ENCODE measurements at places on chromosomes 2 and 18. TPM values are rescaled to one million over a fixed set of nuclear protein-coding genes. Genes with fewer than 3 reads are reported as not detected.

VWA3B gene
- not detected for total RNA-seq

MSGN1 gene
- total RNA-seq: not detected

PDCD1 gene
- not detected for total RNA-seq

GRB14 gene
- 1.5 TPM for total RNA-seq

SP100 gene
- 50.5 TPM for total RNA-seq

GRCh38 chr2:115782286-115782685 lies 1339.8 kb downstream of the DPP10 start:
- DNase-seq: no peak

- DNase-seq: peak; percentile 65
Measured at GRCh38 chr2:42095923-42096408, 48.1 kb downstream of the PKDCC start.

GRCh38 chr18:31719363-31720006 lies 35.1 kb upstream of the B4GALT6 start:
- no peak for DNase-seq

- no peak for DNase-seq
Measured at GRCh38 chr18:62741118-62741566, 25.8 kb downstream of the PHLPP1 start.

GRCh38 chr2:145739681-145740080 lies 1219.8 kb upstream of the ZEB2 start:
- no peak for DNase-seq

GRCh38 chr2:241686324-241686649 lies 328 bp downstream of the DTYMK start:
- DNase-seq: no peak

- DNase-seq: no peak
Measured at GRCh38 chr2:158202161-158202815, 100.6 kb downstream of the UPP2 start.

DNA sequence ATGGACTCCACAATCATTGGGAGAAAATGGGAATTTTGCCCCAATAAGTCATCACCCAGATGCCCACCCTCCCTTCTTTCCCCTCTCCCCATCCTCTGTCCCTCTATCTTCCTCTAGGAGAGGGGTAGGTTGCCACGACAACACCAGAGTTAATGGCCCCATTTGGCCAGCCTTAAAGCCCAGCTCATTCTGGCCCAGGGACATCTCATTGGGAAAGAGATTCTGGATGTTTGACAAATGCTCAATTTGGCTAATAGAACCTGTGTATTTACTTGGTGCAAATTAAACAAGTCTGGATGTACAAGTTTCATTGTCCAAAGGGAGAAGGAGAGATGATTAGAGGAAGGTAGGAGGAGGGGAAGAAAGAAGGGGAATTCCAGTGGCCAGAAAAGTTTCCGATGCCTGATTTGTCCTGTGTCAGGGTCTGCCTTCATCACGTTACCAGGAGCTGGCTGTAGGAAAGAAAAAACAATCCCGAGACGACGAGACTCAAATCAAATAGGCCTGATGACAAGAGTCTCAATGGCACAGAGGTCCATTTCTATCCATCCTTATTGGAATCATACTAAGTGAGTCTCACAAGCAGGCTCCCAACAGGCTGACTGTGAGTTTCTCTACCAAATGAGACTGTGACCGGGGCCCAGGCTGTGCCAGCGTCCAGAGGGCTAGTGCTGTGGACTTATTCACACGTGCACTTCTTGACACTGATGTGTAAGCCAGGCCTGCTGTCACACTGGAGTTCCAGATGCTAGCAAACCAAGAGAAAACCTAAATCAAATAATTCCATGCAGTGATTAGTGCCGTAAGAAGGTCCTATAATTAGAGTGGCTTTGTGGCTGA lies 265.2 kb upstream of the APCDD1 start:
- no peak for DNase-seq

Measured in NCI-H460 (cell line).